Stimulated activated CD4-positive, alpha-beta T cell treated with anti-CD3 and anti-CD28 coated beads, Interleukin-15, amount 100 ng/mL, for 24 hours (primary cell): ENCODE measurements at places on chromosomes 1 and 21.
A peak's percentile ranks its signal among the peaks of the same experiment; 100 is the strongest.

DNA sequence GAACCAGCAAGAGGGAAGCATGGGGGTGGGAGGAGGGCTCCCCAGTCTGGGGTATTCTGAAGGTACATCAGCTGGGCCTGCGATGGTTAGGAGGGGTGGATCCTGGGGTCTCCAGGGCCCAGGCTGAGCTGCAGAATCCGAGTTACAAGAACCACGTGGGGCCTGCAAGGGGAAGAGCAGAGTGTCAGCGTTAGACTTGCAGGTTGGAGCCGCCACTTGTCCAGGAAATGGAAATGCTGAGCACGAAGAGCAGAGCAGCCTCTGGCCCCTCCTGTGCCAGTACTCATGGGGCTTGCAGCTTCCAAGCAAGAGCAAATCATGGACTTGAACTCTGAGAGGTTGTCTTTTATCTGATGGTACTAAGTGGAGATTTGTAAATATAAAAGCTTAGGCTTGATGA lies 47.5 kb upstream of the COL6A1 start:
- no peak for DNase-seq

DNA sequence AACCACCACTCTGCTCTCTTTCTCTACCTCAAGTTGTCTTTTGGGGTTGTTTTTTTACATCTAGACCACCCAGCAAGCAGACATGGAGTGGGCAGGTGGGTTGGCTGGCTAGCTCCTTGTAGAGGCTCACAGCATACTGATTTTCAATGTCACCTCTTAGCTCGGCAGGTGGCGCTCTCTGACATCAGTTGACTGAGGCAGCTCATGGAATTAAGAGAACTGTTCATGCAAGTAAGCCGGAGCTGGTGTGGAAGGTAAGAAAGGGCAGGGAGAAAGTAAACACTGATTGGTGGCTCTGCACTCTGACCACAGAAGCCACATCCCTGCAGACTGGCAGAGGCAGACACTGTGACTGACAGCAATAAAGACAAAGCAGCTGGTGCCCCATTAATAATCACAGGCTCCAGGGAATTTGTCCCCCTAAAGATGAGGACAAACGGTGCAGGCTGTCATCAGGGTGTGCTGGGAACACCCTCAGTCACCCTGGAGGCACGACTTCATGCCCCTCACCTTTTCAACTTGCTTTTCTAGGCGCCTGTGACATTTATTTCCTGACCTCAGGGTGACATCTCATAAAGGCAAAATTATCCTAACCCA lies 226.8 kb downstream of the LMX1A start:
- peak; percentile 51 for DNase-seq

DNA sequence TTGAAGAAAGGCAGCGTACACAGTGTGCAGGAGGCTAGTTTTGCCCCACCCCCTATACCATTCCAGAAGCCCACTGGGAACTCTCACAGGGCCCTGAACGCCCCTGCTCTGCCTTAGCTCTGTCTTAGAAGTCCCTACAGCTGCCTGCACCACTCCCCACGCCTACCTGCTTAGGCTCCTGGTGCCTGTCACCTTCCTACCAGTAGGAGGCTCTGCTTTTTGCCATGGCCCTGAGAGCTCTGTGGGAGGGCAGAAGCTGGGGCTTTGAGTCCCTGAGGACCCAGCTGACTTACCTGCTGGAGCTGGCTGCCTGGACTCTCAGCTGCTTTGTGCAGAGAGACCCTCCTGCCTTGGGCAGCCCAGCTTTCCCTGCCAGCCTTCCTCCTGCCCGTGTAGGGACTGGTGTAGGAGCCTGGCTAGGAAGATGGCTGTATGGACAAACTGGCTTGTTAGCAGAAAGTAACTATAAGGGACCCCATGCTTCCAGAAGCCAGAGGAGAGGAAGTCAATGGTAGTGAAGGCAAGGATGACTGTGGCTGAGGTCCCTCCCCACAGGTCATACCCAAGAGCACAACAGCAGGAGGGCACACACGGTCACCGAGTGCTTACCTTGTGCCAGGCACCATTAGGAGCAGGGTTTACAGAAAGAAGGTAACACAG lies 9.8 kb upstream of the CELSR2 start:
- peak; percentile 44 for DNase-seq

GRCh38 chr1:29643281-29643680 lies 407.0 kb downstream of the PTPRU start:
- no peak for DNase-seq

- no peak for DNase-seq
These were observed 8.3 kb downstream of the SFPQ start for GRCh38 chr1:35184495-35185199.

GRCh38 chr1:229760478-229760996 lies 134.5 kb downstream of the URB2 start:
- no peak for DNase-seq
